ENCODE measurements at places on chromosomes 7 and 10. TPM values are rescaled to one million over a fixed set of nuclear protein-coding genes. Genes with fewer than 3 reads are reported as not detected.

The SRRT gene
- 56.7 TPM for total RNA-seq

The LRRN3 gene
- not detected for total RNA-seq

The OR2A42 gene
- under 0.01 TPM for total RNA-seq

The AFAP1L2 gene
- 7.3 TPM for total RNA-seq

All from pulmonary artery endothelial cell (primary cell).